ENCODE measurements at places on chromosomes 4 and X. TPM values are rescaled to one million over a fixed set of nuclear protein-coding genes. Genes with fewer than 3 reads are reported as not detected.

TBC1D14 gene
- polyA plus RNA-seq, result 38.9 TPM

SRPK3 gene
- polyA plus RNA-seq, result 0.57 TPM

ANXA10 gene
- polyA plus RNA-seq, result not detected

CXCL8 gene
- polyA plus RNA-seq, result not detected

POU3F4 gene
- not detected for polyA plus RNA-seq

SULT1B1 gene
- not detected for polyA plus RNA-seq

VEGFD gene
- polyA plus RNA-seq, result 2.1 TPM

GLRA3 gene
- not detected for polyA plus RNA-seq

VCX gene
- polyA plus RNA-seq, result not detected

FREM3 gene
- not detected for polyA plus RNA-seq

MAMLD1 gene
- polyA plus RNA-seq, result 0.87 TPM

CXCL3 gene
- not detected for polyA plus RNA-seq

RAB9A gene
- polyA plus RNA-seq, result 56.6 TPM

DGKK gene
- 0.47 TPM for polyA plus RNA-seq

SLC9B1 gene
- not detected for polyA plus RNA-seq
